ENCODE measurements at places on chromosomes 11 and 22.

DNA sequence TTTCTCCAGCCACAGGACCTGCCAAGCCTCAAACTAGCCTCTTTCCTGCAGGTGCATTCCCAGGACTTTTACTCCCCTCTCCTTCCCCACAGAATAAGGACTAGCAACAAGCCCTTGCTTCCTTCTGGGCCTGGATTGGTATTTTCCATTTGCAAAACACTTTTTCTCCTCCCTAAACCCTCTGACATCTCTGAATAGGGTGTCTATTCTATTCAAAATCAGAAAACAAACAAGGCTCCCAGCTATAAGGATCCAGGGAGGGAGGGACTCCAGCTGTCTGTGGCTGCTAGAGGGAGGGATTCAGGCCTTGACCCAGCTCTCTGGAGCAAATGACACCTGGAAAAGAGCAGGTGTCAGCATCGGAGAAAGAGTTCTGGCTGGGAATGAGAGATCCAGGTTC, 168.5 kb upstream of the BDNF start:
- no peak for DNase-seq

GRCh38 chr22:50677493-50678217, 5.0 kb downstream of the SHANK3 start:
- DNase-seq = no peak

DNA sequence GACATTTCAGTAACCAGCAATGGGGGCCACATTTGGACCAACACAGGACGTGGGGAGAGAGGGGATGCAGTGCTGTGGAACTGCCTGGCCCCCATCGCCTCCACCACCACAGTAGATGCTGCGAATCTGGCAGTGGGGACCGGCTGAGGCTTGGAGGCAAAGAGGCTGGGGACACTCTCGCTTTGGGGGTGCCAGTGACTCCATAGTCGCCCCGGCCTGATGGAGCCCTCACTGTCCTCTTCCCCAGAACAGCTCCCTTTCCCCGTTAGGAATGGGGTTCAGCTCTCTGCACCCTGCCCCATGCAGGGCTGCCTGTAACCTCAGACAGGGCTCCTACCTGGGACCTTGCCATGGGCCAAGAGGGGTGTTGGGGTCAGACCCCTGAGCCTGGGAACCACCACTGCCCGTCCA, 1.8 kb upstream of the MUC2 start:
- no peak for DNase-seq

- no peak for DNase-seq
Observed at GRCh38 chr11:47510209-47510608, 42.7 kb downstream of the CELF1 start.

GRCh38 chr22:23255506-23256170, 75.3 kb downstream of the BCR start:
- no peak for DNase-seq

DNA sequence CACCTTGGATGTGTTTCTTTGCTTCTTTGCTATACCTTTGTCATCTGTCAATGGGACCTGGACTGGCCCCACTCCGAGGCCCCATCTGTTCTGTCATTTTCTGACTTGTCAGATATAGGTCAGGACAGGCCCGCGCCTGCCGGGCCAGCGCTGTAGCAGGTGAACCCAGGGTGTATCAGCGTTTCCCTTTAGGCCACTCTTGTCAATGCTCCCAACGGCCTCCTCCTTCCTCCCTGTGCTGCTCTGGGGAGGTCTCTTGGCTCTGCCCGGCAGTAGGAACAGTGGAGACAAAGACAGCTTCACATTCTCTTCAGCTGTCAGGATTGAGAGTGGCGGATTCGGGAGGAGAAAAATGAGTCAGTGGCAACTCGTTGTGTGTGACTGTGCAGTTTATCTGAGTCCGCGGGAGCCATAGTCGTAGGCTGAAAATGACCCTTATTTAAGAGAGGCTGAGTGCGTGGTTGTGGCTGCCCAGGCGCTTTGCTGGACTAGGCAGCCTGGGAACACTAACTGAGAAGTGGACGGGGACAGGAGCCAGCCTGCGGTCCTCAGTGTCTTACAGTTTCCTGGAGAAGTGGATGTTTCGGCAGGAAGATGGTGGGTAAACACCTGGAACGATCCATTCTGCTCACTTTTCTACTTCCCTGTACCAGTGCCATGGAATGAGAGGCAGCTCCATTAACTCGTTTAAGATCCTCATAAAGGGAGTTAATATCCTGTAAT, 102.3 kb downstream of the PRR5L start:
- DNase-seq = no peak

DNA sequence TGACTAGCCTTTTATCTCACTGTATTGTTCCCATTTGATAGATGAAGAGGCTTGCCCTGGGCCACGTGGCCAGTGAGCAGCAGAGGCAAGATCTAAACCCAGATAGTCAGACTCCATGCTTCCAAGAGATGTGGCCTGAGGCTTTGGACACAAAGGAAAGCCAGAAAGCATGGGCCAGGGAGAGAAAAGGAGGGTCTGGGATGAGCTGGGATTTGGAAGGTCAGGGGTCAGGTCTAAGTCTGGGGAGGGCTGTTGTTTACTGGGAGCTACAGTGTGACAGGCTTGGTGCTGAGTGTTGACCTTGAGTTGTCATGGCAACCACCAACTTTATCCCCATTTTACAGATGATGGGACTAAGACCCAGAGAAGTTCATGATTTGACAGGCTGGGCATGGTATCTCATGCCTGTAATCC, 2.1 kb downstream of the SLC35E4 start:
- no peak for DNase-seq

- DNase-seq = no peak
Observed at GRCh38 chr11:120612513-120613263, 101.1 kb downstream of the GRIK4 start.

- DNase-seq = peak; percentile 72
Observed at GRCh38 chr11:44538375-44539054, 26.9 kb upstream of the CD82 start.

GRCh38 chr11:94148189-94148588, 19.5 kb downstream of the PANX1 start:
- no peak for DNase-seq

- no peak for DNase-seq
Observed at GRCh38 chr11:67320011-67320410, 16.7 kb downstream of the SSH3 start.

GRCh38 chr11:126146454-126147192, 64.8 kb downstream of the RPUSD4 start:
- no peak for DNase-seq

- DNase-seq = no peak
Observed at GRCh38 chr11:46280706-46281105, 3.2 kb downstream of the CREB3L1 start.

- DNase-seq = no peak
Observed at GRCh38 chr11:618856-619627, 3.3 kb upstream of the IRF7 start.

- no peak for DNase-seq
Observed at GRCh38 chr11:57414612-57415212, 12.2 kb downstream of the SLC43A3 start.

- no peak for DNase-seq
Observed at GRCh38 chr11:27397624-27398399, 34.8 kb upstream of the CCDC34 start.

GRCh38 chr11:124791626-124792341, 8.4 kb downstream of the MSANTD2 start:
- no peak for DNase-seq

- DNase-seq = no peak
Observed at GRCh38 chr11:93017821-93018690, 48.6 kb downstream of the MTNR1B start.

- DNase-seq = no peak
Observed at GRCh38 chr11:34948696-34949095, 32.3 kb downstream of the PDHX start.

GRCh38 chr22:20571531-20572007, 64.2 kb downstream of the MED15 start:
- DNase-seq = peak; percentile 64

GRCh38 chr11:12525466-12526055, 148.2 kb downstream of the PARVA start:
- DNase-seq = no peak

- DNase-seq = peak; percentile 90
Observed at GRCh38 chr11:125514336-125515101, 18.5 kb upstream of the FEZ1 start.

GRCh38 chr11:132655187-132655855, 877.0 kb downstream of the OPCML start:
- no peak for DNase-seq

DNA sequence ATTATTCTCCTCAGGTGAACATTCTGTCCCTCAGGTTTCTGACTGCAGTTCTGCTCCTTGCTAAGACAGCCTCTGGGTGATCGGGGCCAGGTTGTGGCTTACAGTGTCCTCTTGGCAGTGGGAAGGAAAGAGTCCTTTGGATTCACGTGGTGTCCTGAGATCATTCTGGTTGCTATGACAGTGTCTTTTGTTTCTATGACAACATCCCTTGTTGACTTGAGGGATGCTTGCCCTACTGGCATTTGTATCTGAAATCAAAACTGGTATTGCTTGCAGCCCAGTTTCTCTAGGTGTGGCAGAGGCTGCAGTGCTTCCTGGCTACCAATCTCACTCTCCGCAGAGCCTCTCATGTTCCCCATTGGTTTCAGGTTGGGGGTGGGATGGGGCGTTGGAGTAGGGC, 151.8 kb upstream of the CCDC90B start:
- DNase-seq = no peak

GRCh38 chr11:116703421-116703820, 69.4 kb downstream of the BUD13 start:
- DNase-seq = peak; percentile 52

DNA sequence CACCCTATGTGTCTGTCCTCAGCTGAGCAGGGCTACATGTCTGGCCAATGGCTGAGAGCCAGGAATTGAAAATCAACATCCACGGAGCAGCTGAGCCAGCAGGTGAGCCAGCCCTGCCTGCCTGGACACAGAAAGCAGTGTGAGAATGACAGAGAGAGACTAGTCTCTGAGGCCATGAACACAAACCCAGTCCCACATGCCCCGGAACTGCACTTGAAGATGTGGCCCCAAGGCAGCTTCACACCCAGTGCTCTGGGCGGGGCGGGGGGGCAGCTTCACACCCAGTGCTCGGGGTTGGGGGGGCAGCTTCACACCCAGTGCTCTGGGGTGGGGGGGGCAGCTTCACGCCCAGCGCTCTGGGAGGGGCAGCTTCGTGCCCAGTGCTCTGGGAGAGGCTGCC, 37.6 kb downstream of the TRMU start:
- DNase-seq = no peak

GRCh38 chr22:39598017-39598965, 27.7 kb downstream of the CACNA1I start:
- DNase-seq = peak; percentile 58

DNA sequence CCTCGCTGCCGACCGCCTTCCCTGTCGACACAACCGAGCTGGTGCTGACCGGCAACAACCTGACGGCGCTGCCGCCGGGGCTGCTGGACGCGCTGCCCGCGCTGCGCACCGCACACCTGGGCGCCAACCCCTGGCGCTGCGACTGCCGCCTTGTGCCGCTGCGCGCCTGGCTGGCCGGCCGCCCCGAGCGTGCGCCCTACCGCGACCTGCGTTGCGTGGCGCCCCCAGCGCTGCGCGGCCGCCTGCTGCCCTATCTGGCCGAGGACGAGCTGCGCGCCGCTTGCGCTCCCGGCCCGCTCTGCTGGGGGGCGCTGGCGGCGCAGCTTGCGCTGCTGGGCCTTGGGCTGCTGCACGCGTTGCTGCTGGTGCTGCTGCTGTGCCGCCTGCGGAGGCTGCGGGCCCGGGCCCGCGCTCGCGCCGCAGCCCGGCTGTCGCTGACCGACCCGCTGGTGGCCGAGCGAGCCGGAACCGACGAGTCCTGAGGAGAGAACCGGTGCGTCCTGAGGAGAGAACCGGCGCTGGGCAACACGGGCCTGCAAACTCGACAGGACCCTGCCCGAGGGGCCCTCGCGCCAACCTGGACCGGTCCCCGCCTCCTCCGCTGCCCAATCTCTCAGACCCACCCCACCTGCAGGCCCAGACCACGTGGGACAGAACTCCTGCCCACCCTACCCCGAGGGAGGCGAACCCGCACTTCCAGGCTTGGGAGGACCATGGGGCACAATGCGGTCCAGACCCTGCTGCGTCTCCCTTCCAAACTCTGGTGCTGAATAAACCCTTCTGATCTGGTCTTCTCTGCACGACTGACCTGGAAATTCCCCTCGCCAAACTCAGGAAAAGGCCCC, 866 bp downstream of the GP1BB start:
- peak; percentile 72 for DNase-seq

DNA sequence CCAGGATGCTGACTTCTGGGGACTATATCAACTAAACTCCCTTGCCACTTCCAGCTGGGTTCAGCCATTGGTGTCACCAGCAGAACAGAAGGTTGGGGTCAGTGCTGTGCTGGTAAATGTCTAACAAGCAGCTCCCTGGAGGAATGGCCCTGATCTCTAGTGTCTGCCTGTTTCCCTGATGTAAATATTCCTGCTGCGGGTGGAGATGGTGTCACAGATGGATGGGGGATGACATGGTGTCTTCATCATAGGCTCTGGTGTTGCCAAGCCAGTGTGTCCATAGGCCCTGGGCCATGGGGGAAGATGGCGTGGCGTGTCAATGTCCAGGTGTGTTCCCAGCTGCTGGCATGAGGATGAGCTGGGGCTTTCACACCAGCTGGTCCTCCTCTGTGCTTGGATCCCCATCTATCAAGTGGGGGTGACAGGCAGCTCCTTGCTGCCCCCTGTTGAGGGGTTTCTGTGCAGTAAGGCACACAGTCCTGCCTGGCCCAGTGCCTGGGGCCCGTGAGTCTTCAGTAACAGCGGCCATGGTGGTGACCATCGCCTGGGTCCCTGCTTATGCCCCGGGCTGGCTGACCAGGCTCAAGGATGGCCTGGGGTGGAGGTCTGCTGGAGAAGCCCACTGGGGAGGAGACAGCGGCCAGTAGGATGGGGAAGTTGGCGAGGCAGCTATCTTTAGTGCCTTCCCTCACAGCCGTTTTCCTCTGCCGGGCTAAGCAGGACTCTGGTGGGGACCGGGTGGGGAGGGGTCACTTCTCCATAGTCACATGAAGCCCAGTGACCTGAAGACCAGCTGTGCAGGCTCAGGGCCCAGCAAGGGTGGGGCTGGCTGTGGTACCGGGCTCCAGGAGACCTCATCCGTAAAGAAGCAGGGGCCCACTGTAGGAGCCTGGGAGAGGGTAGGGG, 12.7 kb downstream of the RPL3 start:
- peak; percentile 34 for DNase-seq

GRCh38 chr11:86687185-86687778, 14.9 kb upstream of the ME3 start:
- DNase-seq = no peak

DNA sequence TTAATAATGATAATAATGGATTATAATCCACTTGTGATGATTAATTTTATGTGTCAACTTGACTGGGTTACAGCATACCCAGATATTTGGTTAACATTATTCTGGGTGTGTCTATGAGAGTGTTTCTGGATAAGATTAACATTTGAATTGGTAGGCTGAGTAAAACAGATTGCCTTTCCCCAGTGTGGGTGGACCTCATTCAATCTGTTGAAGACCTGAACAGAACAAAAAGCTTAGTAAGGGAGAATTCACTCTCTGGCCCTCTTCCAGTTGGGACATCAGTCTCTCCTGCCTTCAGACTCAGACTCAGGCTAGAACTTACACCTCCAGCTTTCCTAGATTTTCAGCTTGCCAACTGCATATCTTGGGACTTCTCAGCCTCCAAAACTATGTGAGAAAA, 37.3 kb upstream of the RRAS2 start:
- no peak for DNase-seq
